ENCODE measurements at places on chromosomes 5 and 9.

- no peak for DNase-seq
Observed at GRCh38 chr5:81230416-81230815, 2.7 kb upstream of the CKMT2 start.

GRCh38 chr9:8261737-8262136, 462.2 kb upstream of the DMAC1 start:
- no peak for DNase-seq

DNA sequence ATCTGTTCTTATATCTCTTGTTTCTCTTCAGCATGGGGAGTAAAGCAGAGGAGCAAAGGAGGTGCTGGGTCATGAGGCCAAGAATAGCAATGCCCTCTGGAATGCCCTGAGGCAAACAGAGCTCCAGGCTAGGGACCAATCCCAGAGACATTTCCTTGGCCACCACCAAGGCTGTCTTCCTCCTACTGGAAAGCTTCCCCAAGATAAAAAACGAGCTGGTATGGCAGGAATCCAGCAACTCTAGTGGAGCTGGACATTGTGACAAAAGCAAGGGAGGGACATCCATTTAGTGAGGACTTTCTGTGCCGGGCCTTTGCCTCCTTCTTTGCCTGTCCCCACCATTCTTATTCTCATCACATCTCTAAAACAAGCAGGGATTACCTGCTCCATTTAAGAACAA, 161.6 kb downstream of the ASTN2 start:
- no peak for DNase-seq

- no peak for DNase-seq
Observed at GRCh38 chr9:84966876-84967830, 297.6 kb downstream of the NTRK2 start.

DNA sequence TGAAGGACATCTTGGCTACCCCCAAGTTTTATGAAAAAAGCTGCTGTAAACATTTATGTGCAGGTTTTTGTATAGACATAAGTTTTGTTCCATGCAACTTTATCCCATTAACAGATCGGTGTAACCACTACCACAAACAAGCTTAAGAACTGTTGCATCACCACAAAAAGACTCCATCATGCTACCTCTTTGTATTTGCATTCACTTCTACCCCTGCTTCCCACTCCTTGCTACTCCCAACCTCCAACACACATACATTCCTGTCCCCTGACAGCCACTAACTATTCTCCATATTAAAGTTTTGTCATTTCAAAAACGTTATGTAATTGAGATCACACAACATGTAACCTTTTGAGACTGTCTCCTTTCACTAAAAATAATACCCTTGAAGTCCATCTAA, 57.8 kb upstream of the LHFPL2 start:
- no peak for DNase-seq

- no peak for DNase-seq
Observed at GRCh38 chr5:136246122-136246521, 53.2 kb upstream of the SMIM32 start.

GRCh38 chr5:61304590-61305381, 27.3 kb upstream of the ZSWIM6 start:
- DNase-seq = no peak

GRCh38 chr5:41542183-41542582, 31.8 kb upstream of the PLCXD3 start:
- no peak for DNase-seq

- DNase-seq = no peak
Observed at GRCh38 chr5:161040818-161041217, 188.8 kb upstream of the ATP10B start.

DNA sequence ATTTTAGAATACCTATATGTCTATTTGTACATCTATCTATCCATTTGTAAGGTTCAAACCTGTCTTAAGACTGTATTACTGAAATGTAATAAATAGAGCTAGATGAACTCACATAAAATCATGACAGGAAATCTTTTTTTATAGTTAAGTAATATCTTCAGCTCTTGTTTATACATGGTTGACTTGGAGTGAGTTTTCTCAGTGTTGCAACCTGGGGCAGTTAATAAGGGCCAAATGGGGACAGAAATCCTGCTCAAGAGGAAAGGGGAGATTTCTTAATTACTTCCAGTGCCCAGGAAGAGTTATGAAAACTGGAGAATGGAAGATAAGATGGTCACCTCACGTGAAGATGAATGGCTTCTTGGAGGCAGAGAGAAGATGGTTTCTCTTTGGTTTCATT, 265.1 kb upstream of the FBXL7 start:
- DNase-seq = no peak

- no peak for DNase-seq
Observed at GRCh38 chr5:137502632-137503031, 3.5 kb upstream of the SPOCK1 start.

GRCh38 chr5:155631116-155631515, 617.6 kb downstream of the KIF4B start:
- DNase-seq = no peak

- DNase-seq = no peak
Observed at GRCh38 chr5:154714266-154714986, 40.8 kb upstream of the LARP1 start.

- DNase-seq = no peak
Observed at GRCh38 chr5:2910401-2911175, 159.1 kb upstream of the IRX2 start.

DNA sequence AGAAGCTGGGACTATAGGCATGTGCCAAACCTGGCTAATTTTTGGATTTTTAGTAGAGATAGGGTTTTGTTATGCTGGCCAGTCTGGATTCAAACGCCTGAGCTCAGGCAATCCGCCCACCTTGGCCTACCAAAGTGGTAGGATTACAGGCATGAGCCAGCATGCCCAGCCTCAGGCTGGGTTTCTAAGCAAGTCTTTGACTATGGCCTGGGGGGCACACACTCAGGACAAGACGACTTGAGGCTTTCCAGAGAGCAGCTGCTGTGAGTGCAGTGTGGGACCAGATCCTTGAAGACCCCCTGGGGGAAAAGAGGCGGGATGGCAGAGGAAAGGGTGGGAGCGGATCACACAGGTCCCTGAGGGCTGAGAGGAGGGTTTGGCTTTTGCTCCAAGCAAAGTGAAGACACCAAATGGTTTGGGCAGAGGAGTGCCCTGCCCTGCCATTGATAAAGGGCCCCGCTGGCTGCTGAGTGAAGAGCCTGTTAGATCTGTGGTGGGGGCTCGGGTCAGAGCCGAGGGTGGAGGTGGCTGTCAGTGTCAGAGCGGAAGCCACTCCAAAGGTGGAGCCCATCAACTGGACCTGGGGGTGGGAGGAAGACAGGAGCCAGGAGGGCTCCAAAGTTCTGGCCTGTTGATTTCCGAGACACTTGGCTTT, 46.8 kb upstream of the FUBP3 start:
- no peak for DNase-seq

GRCh38 chr9:5015934-5016333, 30.9 kb downstream of the JAK2 start:
- no peak for DNase-seq

DNA sequence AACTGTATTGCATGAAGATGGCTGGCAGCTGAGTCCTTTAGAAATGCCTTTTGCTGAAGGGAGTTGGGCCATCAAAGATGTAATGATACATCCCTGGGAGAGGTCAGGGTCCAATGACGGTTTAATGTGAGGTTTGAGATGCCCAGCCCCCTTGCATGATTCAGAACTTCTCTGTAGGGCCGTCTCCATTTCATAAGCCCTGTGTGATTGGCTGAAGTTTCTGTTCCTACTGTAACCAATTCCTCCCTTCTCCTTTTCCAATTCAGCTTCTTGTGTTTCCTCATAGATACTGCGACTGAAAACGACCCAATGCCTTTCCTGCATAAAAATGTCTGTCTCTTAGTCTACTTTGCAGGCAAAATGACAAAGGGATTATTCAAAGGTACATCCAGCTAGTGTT, 47.9 kb upstream of the ST8SIA4 start:
- DNase-seq = no peak

DNA sequence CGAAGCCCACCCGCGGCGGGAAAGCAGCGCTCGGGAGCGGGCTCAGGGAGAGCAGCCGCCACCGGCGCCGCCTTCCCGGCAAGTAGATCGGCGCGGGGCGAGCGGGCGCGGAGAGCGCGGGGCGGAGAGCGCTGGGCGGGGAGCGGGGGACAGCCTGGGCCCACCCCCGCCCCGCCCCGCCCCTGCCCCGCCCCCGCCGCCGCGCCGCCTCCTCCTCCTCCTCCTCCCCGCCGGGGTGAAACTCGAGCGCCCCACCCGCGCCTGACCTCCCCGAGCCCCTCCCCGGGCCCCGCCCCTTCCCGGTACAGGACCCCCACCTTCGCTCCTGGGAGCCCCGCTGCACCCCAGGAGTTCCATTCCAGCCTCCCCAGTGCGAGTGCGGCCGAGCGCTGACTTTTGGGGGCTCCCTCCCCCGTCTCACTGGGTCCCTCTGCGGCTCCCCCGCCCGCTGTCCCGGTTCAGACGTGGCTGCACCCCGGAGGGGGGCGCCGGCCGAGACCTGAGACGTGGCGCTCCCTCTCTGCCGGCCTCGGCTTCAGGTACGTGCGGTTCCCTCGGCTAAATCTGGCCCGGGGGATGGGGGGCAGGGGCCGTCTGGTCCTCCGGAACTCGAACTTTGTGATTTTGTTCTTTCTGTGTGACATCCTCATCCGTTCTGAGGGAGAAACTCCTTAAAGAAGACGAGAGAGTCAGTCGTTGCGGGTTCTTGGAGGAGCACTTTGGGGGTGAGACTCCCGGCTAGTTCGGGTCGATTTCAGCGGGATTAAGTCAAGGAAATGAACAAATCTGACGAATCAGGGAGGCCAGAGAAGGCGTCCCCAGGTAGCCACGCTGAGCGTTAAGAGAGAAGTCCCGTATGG, at the start of gene SEMA5A:
Gene SEMA5A, minus strand, starts transcription at position 84 of the 860 bp plus-strand sequence. CDS start 166,129 bp downstream, outside the sequence.
- DNase-seq = peak; percentile 59

- no peak for DNase-seq
Observed at GRCh38 chr5:118620233-118620632, 368.1 kb downstream of the DTWD2 start.

DNA sequence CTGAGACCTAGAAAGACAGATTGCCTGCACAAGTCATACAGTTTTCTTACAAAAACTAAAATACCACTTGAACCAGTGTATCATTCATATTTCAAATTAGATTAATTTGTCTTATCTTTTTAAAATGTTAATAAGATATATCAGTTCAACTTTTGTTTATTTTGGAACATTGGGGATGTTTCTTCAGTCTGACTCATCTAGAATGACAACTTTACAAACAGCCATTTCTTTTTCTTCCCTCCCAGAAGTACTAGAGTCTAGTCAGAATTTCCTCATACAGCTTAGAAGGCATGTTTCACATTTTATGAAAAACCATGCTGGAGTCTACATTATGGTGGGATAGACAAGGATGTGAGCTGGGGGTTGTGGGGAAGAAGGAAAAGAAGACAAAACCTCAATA, 262.5 kb downstream of the NFIB start:
- DNase-seq = no peak

- DNase-seq = no peak
Observed at GRCh38 chr5:77235846-77236721, 25.6 kb downstream of the PDE8B start.

DNA sequence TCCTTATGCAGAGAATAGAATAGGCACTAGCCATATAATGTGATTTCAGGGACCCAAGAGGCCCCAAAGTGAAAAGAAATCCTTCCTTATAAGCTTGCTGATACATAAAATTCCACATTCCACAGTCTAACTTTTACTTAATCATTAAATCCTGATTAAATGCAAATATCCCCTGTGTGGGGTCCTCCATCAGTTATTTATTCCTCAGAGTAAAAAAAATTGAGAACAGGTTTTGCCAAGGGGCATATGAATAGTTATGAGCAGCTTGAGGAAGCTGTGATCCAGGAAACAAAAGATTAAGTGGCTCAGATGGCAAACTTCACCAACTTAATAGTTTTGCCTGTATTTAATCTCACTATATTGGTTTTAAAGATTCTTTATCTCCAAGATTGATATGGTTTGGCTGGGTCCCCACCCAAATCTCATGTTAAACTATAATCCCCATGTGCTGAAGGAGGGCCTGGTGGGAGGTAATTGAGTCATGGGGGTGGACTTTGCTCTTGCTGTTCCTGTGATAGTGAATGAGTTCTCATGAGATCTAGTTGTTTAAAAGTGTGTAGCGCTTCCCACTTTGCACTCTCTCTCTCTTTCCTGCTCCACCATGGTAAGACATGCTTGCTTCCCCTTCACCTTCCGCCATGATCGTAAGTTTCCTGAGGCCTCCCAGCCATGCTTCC, 324.9 kb downstream of the NPR3 start:
- no peak for DNase-seq

DNA sequence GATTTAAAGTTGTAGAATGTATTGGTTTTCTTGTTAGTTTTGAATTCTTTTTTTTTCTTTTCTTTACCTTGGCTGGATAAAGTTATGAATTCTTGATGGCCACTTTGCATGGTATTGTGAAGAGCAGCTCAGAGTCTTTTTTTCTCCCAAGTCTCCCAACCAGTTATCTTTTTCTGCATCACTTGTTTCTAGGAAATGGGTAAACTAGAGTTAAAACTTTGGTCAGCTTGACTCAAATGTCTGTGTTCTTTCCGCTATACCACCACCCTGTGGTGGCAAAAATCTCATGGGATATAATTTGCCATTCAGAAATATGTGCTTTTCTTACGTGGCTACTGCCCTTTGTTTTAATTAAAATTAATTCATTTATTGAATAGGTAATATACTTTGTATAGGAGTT, 113.2 kb downstream of the UNC13B start:
- no peak for DNase-seq

DNA sequence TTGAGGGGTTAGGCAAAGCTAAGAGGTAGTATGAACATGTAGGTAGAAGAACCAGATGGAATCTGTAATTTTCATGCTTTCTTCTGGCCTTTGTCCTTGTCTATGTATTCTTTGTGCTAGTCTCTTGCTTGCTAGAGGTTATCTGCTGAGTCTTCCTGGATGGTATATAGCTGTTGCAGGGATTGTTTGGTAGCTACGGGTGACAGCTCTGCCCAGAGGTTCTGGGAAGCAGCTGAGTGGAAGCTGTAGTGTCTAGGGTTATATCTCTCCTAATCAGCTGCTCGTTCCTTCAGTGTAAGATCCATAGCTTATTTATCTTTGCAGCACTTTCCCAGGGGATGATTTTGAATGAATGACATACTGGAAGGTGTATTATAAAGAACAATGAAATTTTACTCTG, 100.3 kb downstream of the ATG10 start:
- no peak for DNase-seq

- no peak for DNase-seq
Observed at GRCh38 chr5:11892832-11893231, 11.4 kb downstream of the CTNND2 start.

DNA sequence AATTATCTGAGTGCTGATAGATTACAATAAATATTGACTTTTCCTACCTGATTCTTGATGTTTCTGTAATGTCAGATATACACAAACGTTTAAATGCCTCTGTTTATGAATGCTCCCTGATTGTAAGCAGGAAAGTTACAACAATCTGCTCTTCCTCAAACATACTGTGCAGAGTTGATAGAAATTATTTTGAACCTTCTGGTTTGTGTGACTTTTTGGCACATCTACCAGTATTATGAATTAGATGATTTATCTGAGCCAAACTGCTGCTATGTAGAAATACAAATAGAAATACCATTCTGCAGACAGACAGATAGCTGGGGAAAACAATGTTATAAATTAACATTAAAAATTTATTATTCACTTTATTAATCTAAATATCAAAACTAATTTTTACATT, 113.0 kb downstream of the SLF1 start:
- DNase-seq = no peak

- no peak for DNase-seq
Observed at GRCh38 chr9:93298498-93299417, 114.8 kb downstream of the WNK2 start.

GRCh38 chr5:171488876-171489275, 69.4 kb downstream of the FGF18 start:
- DNase-seq = no peak

All from HS-27A (cell line).